CD4-positive, alpha-beta memory T cell (primary cell): ENCODE measurements at places on chromosomes 12 and 14. TPM values are rescaled to one million over a fixed set of nuclear protein-coding genes. Genes with fewer than 3 reads are reported as not detected.

Gene RNF212B
- polyA plus RNA-seq, result not detected

DNA sequence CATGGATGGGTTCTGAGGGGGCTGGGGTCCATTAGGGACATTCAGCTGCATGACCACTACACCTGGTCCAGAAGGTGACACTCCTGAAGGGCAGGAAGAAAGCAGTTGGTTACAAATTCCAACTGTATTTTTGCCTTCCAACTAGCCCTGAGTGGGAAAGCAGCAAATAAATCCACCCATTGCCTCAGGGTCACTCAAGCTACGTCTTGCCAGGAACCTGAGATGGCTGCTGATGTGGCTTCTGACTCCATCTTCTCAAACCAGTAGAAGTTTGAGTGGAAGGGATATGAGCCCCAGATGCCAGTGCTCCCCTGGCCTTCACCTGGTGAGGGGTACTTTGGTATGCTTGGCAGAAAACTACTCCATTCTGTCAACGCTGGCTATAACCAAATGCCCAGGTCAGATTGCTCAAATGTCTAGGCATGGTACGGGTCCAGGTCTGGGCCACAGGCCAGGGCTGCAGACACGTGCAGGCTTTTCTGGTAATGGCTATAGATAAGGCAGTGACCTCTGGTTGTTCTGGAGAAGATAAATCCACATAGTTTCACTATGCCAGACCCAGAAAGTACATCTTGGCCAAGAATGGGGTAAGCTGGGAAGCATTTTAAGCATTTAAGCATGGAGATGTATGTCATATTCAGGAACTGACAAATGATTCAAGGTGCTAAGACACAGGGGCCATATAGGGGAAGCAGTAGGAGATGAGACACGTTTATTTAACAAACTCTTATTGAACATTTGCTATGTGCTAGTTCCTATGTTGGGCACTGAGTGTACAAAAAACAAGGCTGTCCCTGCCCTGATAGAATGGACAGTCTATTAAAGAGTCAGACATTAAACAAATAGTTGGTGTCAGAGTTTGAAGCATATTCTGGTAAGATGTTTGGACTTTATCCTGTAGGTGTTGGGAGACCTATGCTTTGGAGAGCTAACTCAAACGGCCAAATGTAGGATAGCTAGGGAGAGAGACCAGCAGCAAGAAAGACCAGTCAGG lies 8.3 kb upstream of the STAC3 start:
- H3K4me1 ChIP-seq, result no peaks in the 10 kb centered on the region
- peaks cover 55% of the 10 kb centered on the region for H3K36me3 ChIP-seq
- no peak overlapping the region for H3K4me3 ChIP-seq
- H3K27me3 ChIP-seq, result no peaks in the 10 kb centered on the region
- H3K27ac ChIP-seq, result no peak overlapping the region
- no peak for DNase-seq

Gene ASIC1
- polyA plus RNA-seq, result not detected

DNA sequence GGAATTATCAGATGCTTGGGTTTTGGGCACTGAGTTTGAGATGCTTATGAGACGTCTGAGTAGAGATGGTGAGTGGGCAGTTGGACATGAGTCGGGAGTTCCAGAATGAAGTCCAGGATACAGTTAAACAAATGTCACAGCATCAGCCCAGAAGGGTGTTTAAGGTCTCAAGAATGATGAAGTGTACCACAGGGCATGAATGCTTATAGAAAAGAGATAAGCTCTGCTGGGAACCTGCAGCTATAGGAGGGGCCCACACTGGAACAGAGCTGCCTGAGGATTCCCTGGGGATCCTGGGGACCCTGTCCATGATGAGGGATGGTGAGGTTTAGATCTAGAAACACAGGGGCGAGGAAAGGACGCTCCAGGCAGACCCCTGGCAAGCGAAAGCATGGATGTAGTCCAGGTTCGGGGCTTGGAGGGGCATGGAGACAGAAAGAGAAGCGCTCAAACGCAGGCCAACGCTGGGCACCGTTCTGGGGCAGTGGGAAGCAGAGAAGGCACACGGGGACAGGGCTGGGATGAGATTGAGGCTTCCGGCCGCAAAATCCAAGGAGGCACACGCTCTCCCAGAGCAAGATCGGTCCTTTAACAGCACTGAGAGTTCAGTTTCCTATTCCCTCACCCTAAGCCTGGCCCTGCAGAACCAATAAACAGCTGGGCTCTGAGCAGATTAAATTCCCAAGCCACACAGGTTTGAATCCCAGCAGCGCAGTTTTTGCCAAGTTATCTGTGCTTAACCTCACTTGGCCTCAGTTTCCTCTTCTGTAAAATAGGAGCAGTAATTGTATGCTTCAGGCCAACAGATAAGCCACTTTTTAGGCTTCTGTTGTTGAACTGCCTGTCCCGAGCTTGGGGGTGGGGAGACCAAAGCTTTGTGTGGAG lies 52.9 kb downstream of the EID3 start:
- H3K36me3 ChIP-seq, result no peaks in the 10 kb centered on the region
- DNase-seq, result no peak
- no peaks in the 10 kb centered on the region for H3K27me3 ChIP-seq
- no peak overlapping the region for H3K27ac ChIP-seq
- no peak overlapping the region for H3K4me3 ChIP-seq

DNA sequence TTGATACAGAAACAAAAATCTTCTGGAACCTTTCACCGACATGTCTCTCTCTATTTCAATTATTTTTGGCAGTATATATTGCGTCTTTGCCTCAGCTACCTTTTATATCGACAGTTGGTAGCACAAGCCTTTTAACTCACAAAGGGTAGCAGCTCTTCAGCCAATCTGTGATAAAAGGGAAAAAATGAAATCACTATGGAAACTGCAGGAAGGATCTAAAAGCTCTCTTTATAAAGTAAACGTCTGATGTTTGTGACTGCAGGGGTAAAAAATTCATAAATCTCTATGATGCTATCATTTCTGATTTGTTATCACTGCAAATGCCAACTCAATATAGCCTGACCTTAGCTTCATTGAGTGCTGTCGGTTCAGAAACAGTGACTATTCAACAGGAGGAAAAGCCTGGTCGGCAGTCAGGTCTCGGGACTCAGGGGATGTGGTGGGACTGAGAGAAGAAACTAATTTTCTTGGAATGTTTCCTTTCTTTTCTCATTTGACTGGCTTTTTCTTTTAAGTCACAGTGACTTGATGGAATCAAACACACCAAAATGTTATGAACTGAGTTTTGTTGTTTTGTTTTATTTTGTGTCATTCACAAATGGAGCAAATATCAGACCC lies 5.9 kb upstream of the RMST start:
- no peak for DNase-seq
- H3K36me3 ChIP-seq, result no peaks in the 10 kb centered on the region
- H3K4me1 ChIP-seq, result no peaks in the 10 kb centered on the region
- H3K27me3 ChIP-seq, result no peaks in the 10 kb centered on the region

GRCh38 chr14:33631021-33631420 lies 319.9 kb downstream of the EGLN3 start:
- H3K4me3 ChIP-seq, result no peak overlapping the region
- H3K27me3 ChIP-seq, result no peaks in the 10 kb centered on the region
- H3K27ac ChIP-seq, result no peak overlapping the region
- H3K36me3 ChIP-seq, result no peaks in the 10 kb centered on the region
- no peak for DNase-seq

DNA sequence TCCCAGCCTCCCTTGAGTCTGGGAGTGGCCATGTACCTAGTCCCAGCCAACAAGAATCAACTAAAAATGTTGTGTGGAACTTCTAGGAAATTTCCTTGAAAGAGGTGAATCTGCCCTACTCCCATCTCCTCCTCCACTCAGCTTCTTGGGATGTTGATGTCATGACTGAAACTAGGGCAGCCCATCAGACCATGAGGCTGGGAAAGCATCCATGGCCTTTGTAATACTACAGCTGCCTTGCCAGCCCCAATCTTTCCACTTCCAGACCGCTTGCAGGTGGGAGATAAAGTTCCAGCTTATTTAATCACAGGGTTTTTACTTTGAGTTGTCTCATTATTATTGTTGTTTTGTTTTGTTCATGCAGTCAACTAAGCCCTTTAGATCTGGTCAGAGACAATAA lies 170.3 kb upstream of the LMNTD1 start:
- no peaks in the 10 kb centered on the region for H3K36me3 ChIP-seq
- H3K4me3 ChIP-seq, result no peak overlapping the region
- H3K27ac ChIP-seq, result no peak overlapping the region
- no peaks in the 10 kb centered on the region for H3K4me1 ChIP-seq

DNA sequence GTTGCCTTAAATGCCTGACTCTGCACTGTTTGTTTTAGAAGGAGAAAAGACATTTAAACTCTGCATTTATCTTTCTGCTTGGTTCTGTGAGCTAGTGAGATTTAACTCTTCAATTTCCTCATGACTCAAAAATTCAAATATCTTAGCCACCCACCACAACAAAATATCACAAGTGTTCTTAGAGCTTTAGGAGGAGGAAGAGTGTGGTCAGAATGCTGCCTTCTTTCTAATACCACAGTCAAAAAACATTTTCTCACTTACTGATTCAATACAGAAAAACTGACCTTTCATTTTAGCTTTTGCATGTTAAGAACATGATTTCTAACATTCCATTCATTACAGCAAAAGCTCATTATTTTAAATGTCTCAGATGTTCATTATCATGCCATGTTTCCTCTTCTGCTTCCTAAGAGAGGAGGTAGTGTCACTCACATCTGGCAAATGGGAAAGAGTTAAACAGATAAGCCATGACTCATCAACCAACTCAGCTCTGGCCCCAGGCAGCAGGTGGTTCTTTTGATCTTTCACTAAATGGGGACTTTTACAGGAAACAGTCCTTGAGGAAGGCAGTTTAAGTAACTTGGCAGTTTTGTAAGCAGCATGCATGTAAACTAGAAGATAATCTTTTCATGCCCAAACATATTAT lies 56.4 kb upstream of the RNU6-8 start:
- H3K27ac ChIP-seq, result no peak overlapping the region
- no peak overlapping the region for H3K4me3 ChIP-seq
- no peak for DNase-seq
- H3K36me3 ChIP-seq, result no peaks in the 10 kb centered on the region
- H3K27me3 ChIP-seq, result no peaks in the 10 kb centered on the region
- no peaks in the 10 kb centered on the region for H3K4me1 ChIP-seq

Gene MED13L
- polyA plus RNA-seq, result 12.4 TPM

- no peak overlapping the region for H3K27ac ChIP-seq
- no peak overlapping the region for H3K4me3 ChIP-seq
- H3K36me3 ChIP-seq, result no peaks in the 10 kb centered on the region
- peaks cover 11% of the 10 kb centered on the region for H3K4me1 ChIP-seq
- DNase-seq, result no peak
These were observed 108.6 kb downstream of the FOXN3 start for GRCh38 chr14:89308232-89308959.

GRCh38 chr14:36647824-36648753 lies 13.6 kb upstream of the PAX9 start:
- no peaks in the 10 kb centered on the region for H3K4me1 ChIP-seq
- peaks cover 43% of the 10 kb centered on the region for H3K27me3 ChIP-seq
- H3K4me3 ChIP-seq, result no peak overlapping the region
- no peak for DNase-seq

- H3K27ac ChIP-seq, result no peak overlapping the region
- no peak overlapping the region for H3K4me3 ChIP-seq
- DNase-seq, result no peak
- no peaks in the 10 kb centered on the region for H3K27me3 ChIP-seq
- no peaks in the 10 kb centered on the region for H3K36me3 ChIP-seq
These were observed 321.6 kb downstream of the BCL11B start for GRCh38 chr14:98950353-98950895.

- no peaks in the 10 kb centered on the region for H3K36me3 ChIP-seq
- H3K27me3 ChIP-seq, result no peaks in the 10 kb centered on the region
- DNase-seq, result no peak
- no peak overlapping the region for H3K27ac ChIP-seq
These were observed 38.2 kb upstream of the TSPAN9 start for GRCh38 chr12:3038926-3039510.

- no peak for DNase-seq
- no peaks in the 10 kb centered on the region for H3K27me3 ChIP-seq
- H3K4me3 ChIP-seq, result no peak overlapping the region
- H3K36me3 ChIP-seq, result no peaks in the 10 kb centered on the region
- no peak overlapping the region for H3K27ac ChIP-seq
These were observed 111.2 kb downstream of the LRIG3 start for GRCh38 chr12:58809064-58809607.

Gene KRT6C
- polyA plus RNA-seq, result not detected

- H3K4me1 ChIP-seq, result no peaks in the 10 kb centered on the region
- no peaks in the 10 kb centered on the region for H3K27me3 ChIP-seq
- H3K27ac ChIP-seq, result no peak overlapping the region
- H3K36me3 ChIP-seq, result no peaks in the 10 kb centered on the region
- no peak for DNase-seq
These were observed 71.2 kb downstream of the KCNK13 start for GRCh38 chr14:90132821-90133570.

Gene MYF6
- polyA plus RNA-seq, result not detected

DNA sequence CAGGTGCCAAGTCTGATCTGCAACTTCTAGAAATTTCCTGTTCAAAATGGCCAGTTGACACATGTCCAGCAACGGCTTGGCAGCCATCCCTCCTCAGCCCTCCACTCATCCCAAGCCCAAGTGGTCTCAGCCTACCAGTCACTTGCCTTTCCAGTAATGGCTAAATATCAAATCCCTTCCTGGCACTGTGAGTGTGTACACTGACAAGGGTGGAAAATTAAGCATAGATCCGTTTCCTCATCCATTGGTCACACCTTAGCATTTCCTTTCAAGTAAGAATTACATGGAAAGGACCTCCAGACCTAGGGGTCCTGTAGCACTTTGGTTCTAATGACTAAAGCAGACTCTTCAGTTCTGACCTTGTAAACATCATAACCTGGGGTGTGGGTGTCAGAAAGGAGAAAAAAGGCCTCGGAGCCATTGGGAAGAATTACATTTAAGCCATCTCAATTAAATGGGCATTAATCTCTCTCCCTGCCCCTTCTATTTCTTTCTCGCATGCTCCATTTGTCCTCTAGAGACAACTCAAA lies 15.4 kb downstream of the LLPH start:
- H3K27me3 ChIP-seq, result no peaks in the 10 kb centered on the region
- DNase-seq, result no peak
- H3K4me1 ChIP-seq, result peaks cover 7% of the 10 kb centered on the region
- no peak overlapping the region for H3K27ac ChIP-seq

- DNase-seq, result no peak
- no peaks in the 10 kb centered on the region for H3K36me3 ChIP-seq
- no peak overlapping the region for H3K27ac ChIP-seq
- H3K4me1 ChIP-seq, result peaks cover 10% of the 10 kb centered on the region
These were observed 5.7 kb upstream of the VTI1B start for GRCh38 chr14:67680121-67680602.

DNA sequence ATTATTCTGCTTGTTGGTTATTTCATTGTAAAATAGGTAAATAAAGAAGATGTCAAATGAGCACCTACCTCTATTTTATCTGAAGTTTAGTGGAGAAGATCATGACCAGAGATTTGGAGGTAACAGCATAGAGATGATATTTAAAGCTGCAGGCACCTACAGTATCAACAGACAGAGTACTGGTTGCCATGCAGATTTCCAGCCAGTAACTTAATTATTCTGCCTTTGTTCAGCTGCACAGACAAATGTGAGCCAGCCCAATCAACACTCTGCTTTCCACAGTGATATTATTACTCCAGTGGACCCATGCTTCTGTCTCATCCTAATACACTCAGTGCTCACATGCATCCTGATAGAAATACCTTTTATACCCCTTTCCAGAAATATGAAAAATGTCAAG lies 348.5 kb upstream of the RGS6 start:
- H3K4me1 ChIP-seq, result no peaks in the 10 kb centered on the region
- no peaks in the 10 kb centered on the region for H3K36me3 ChIP-seq
- DNase-seq, result no peak
- H3K27me3 ChIP-seq, result no peaks in the 10 kb centered on the region
- no peak overlapping the region for H3K4me3 ChIP-seq
- no peak overlapping the region for H3K27ac ChIP-seq
